ENCODE measurements at places on chromosomes 5 and 9.

DNA sequence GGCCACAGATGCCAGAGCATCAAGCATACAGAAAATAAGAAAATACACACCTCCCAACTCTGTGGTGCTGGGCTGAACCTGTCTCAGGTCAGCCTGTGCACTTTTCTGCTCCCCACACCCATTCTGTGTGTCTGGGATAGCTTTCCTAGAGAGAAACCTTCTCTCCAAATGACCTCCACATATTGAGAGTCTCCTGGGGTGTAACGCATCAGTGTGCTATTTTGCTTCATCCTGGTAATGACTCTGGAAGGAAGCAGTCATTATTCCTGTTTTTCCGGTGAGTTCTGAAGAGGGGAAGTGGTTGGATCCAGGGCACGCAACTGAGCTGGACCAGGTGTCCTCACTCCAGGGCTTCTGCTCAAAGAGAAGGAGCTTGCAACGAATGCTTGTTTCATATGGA is 73.2 kb upstream of the SH3PXD2B start:
- no peak for DNase-seq

DNA sequence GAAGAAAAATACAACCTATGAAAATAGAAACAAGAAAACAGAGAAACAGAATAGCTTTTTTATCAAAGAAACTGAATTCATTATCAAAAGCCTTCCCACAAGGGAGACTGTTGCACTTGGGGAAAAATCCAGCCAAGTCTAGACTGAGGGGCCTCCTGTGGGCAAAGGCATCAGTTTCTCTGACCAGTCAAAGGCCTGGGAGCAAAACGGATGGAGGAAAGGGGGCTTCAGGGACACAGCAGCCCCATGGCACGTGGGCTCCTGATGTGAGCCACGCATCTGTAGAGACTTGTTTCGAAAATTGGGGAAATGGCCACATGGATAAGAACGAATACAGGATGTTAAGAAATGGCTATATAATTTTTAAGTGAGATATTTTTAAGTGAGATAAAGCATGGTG is 21.1 kb downstream of the ZDHHC11B start:
- DNase-seq: no peak

- no peak for DNase-seq
Measured at GRCh38 chr9:91214086-91214485, 147.6 kb downstream of the AUH start.

DNA sequence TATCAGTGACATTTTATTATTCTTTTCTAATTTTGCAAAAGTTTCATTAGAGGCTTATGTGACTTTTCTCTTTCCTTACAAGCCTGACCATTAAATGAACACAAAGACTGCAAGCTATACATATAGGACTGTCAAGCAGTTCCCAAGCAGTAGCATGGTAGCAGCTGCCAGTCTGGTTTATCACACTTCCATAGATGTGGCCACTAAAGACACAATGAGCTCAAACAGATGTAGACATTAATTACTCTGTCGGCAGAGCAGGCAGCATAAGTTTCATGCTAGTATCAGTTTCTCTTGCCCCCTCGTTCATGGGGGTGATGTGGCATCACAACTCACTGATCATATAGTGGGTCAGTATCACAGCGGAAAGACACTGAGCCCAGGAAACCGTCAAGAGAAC is 89.5 kb downstream of the CDH10 start:
- DNase-seq: no peak

DNA sequence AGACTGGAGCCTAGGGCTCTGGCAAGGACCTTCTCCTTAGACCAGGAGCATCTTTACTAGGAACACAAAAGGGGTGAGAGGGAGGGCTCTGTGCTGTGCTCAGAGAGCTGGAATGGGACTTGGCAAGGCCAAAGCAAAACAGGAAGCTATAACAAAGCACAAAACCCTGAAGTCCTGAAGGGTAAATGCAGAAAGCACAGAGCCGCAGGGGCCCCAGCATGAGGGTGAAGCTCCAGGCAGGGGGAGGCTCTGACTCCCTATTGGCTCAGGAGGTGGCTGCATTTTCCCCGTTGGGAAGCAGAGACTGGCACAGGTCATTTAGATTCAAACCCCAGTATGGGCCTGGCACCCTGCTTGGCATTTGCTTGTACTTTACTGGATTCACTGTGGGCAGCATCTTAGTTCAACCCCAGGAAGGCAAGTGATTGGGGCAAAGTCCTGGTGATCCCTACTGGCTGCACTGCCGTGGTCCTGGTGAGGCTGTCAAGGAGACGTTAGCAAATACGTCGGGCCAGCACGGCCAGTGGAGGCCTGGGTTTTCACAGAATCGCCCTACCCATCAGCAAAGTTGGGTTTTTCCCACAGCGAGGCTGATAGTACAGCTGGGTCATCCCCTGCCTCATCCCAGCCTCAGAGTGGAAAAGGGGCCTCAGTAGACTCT is 46.3 kb downstream of the GGTA1 start:
- DNase-seq: no peak

DNA sequence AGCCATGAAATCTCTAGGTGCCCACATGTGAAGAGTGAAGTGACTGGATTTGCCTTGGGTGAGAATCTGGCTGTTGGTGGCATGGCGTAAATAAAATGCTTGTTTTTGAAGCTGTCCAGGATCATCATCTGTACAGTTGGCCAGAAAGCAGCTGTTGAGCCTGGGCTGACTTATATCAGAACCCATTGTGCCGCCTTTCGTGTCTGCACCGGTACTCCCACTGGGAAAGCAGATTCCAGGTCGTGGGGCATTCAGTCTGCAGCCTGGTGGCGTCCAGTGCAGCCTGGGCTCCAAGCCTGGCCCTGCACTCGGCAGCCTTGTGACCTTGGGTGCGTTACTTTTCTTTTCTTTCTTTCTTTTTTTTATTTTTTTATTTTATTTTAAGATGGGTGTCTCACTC is 27.8 kb downstream of the PRRC2B start:
- DNase-seq: no peak

- no peak for DNase-seq
Measured at GRCh38 chr9:77892171-77892570, 139.4 kb downstream of the GNAQ start.

DNA sequence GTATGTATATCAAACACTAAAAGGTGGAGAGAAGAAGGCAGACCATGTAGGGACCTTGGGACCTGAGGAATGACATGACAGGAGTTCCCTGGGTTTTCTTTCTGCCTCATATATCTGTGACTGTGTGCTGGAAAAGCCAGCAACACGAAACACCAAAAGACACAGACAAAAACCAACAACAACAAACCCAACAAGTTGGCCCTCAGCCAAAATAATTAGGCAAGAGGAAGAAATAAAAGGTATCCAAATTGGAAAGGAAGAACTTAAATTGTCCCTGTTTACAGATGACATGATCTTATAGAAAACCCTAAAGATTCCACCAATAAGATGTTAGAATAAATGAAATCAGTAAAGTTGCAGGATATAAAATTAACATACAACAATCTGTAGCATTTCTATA is 21.7 kb downstream of the ABO start:
- DNase-seq: no peak

DNA sequence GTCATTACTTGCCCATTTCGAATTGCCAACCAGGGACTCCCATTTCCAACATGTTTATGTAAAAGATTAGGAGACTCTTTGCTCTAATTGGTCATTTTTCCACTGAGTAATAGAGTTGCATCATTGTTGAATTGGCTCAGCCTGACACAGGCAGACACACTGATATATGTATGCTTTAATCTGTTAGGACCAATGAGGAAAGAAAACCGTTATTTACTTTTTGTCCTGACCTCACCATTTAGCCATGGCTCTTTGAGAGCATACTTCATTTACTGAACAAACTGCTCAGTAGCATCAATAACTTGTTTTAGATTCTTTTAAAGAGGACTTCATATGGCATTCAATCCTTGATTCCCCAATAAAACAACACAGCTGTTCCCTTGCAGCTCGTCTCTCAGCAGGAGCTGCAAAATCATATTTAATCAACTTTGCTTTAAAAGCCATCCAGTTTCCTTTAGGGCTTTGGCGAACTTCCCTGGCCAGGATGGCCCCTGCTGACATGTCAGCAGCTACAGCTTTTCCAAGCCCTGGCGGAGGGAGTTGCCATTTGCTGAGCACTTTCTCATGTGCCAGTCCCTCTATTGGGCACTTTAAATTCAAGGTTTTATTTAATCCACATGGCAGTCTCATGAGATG is 251.5 kb upstream of the TNC start:
- no peak for DNase-seq

- no peak for DNase-seq
Measured at GRCh38 chr9:37152365-37152764, 32.0 kb downstream of the ZCCHC7 start.

GRCh38 chr9:135898634-135899407 is 8.5 kb downstream of the CAMSAP1 start:
- no peak for DNase-seq

DNA sequence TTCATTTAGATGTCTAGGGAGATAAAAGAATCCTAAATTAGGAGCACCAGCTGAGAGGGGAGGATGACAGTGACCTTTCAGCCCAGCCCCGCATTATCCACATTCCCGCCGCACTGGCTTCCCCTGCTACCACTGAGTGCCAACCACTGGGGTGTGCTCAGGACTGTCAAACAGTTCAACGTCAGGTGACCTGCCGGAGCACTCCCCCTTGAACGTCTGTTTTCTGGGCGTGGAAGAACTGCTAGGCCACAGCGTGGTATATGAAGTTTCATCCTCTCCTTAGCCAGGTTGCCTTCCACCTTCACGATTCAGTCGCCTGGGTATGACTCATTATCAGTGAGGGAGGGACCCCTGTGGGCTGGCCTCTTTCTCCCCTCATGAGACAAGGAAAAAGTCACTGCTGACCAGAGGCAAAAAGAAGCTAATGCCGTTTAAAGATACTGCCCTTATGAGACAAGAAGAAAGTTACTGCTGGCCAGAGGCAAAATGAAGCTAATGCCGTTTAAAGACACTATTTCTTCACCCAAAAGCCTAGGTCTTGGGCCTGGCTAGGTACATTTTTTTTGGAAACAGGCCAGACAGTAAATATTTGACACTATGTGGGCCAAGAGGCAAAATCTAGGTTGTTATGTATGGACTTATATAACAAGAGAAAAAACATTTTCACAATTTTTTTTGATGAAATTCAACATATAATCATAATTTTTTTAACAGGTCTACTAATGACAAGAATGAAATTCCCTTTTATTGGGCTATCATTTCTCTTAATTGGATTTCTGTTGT is 4.6 kb downstream of the NMRK1 start:
- DNase-seq: peak; percentile 11

- DNase-seq: no peak
Measured at GRCh38 chr5:135718651-135719050, 115.8 kb upstream of the SLC25A48 start.

GRCh38 chr5:683551-684481 is 9.3 kb downstream of the TPPP start:
- DNase-seq: no peak

DNA sequence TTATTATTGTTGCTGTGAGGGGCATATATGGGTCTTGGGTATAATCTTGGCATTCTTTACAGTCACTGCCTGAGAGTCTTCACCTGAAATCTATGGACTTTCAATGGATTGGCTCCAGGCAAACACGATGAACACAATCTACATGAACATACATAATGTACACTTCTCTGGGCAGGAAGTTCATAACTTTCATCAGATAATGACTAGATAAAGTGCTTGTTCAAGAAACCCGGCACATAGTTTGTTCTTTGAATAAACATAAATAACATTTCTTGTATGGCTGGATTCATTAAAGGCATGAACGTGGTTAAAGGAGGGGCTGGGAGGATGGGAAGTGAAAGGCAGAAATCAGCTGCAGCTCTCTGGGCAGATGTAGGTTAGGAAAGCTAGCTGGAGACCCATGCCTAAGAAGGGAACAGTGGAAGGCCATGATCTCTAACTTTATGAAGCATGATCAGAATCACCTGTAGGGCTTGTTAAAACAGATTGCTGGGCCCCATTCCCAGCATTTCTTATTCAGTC is 306.9 kb upstream of the EFNA5 start:
- DNase-seq: no peak

DNA sequence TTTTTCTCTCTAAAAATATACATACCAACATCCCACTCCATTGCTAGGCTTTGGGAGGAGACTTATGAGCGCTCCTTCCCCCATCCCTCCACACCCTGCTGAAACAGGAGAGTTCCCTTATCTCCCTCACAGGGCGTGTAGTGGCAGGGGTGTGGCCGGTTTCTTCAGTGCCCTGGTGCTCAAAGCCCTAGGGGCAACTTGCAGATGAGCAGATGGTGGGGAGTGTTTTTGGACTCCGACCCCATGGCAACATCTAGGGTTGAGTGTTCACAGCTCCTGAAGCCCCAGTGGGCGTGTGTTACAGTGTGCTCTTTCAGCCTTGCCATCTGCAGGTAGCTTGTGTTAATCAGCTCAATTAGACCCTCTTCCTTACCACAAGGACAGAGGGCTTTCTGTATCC is 409.5 kb downstream of the MAT2B start:
- DNase-seq: no peak

DNA sequence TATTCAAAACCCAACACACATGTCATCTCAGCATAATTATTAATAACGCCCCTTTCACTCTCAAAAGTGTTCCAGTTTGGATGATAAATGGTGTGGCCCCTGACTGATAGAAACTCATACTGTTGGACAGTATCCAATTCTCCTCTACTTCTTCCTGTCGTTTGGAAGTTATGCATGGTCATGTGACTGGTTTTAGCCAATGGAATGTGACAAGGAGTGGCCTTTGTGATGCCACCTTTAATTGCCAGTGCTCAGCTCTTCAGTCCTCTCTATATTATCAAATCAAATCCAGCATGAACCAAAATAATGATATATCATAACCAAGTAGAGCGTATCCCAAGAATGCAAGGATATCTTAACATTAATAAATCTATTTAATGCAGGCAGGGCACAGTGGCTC is 117.8 kb upstream of the SPIN1 start:
- no peak for DNase-seq

DNA sequence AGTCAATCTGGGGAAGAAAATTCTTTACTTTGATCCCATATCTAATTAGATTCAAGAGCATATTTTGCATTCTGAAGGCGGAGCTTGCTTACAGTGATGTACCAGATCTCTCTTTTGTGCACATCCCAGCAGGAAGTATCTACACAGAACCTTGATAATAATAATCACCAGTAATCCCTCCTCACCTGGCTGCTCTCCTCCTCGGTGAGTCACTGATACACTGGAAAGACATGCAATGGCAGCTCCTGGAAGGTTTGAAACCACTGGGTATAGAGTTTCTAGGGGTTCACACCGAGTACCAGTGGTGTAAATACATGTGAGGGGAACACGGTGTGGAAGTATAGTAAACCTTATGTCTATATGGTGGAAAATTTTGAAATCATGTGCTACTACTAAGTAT is 205.5 kb upstream of the TARS1 start:
- no peak for DNase-seq

GRCh38 chr5:108016101-108016500 is 345.4 kb upstream of the EFNA5 start:
- DNase-seq: no peak

GRCh38 chr9:22588918-22589317 is 142.3 kb downstream of the DMRTA1 start:
- DNase-seq: no peak

Data from activated T-cell treated with anti-CD3 and anti-CD28 coated beads for 1 hour (primary cell).